ENCODE measurements at places on chromosomes 7 and 10. TPM values are rescaled to one million over a fixed set of nuclear protein-coding genes. Genes with fewer than 3 reads are reported as not detected.

TFR2 gene
- 1.4 TPM for polyA plus RNA-seq

CFTR gene
- polyA plus RNA-seq: 0.37 TPM

EEPD1 gene
- polyA plus RNA-seq: 9.2 TPM

PRTFDC1 gene
- polyA plus RNA-seq: 15.7 TPM

AKR1B15 gene
- 0.63 TPM for polyA plus RNA-seq

ZNF22 gene
- 51.1 TPM for polyA plus RNA-seq

HNRNPA2B1 gene
- 854 TPM for polyA plus RNA-seq
